ENCODE measurements at places on chromosomes 7 and 10.

DNA sequence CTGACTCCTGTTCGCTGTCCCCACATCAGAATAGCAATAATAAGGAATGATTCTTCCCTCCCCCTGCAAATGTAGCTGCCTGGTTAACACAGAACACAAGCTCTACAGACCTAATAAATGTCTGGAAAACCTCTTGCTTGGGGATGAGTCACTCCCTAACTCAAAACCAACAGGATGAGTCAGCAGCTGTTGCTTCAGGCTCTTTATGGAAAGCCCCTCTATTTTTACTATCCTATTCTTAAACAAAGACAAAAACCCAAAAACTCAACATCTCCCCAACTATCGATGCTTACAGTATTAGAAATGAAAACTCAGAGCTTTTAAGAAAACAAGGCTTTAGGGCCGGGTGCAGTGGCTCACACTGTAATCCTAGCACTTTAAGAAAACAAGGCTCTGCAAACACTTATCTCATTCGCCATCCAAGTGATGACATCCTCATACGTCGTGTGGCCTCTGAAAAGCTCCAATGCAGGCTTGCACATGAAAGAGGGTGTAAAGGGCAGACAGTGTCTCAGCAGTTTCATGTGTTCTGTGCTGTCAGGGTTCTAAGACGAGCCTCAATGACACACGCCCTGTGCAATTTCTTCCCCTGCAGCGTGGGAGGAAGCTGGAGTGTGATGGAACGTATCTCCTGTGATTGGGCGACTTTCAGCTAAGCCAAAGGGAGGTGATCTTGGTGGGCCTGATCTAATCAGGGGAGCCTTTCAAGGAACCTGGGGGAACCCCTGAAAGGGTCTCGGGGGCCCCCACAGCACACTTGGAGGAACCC is 70.1 kb downstream of the AMZ1 start:
- DNase-seq, result peak; percentile 93

DNA sequence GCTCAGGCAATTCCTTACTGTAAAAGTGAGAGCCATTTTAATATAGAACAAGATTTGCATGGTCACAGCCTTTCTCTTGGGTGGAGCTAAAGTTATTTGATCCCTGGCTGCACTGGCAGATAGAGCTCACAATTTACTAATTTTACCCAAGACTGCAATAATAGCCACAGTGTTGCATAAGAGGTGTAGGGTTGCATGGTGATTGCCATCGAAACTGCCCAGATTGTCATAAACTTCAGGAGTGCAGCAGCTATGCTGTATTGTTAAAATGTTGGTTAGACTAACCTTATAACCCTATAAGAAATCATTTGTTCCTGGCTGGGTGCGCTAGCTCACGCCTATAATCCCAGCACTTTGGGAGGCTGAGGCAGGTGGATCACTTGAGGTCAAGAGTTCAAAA is 50.0 kb downstream of the VCL start:
- no peak for DNase-seq

- peak; percentile 84 for DNase-seq
These were observed 137.4 kb upstream of the CDCA7L start for GRCh38 chr7:22082886-22083703.

DNA sequence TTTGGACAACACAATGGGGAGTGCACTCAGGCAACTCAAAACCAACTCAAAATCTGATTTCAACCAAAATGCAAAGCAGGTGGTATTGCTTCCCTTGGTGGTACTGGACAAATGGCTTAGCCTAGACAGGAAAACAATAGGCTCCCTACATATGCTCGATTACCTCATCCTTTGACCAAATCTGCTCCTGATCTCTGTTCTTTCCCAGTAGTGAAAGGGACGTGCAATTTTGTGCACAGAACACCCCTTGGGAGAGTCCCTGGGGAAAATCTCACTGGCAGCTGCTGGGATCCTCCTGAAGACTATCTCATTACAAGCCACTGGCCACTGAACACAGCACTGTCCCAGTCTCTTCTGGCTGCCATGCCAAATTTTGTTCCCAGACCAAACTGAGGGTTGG is 149.2 kb upstream of the VSTM2A start:
- DNase-seq, result no peak

DNA sequence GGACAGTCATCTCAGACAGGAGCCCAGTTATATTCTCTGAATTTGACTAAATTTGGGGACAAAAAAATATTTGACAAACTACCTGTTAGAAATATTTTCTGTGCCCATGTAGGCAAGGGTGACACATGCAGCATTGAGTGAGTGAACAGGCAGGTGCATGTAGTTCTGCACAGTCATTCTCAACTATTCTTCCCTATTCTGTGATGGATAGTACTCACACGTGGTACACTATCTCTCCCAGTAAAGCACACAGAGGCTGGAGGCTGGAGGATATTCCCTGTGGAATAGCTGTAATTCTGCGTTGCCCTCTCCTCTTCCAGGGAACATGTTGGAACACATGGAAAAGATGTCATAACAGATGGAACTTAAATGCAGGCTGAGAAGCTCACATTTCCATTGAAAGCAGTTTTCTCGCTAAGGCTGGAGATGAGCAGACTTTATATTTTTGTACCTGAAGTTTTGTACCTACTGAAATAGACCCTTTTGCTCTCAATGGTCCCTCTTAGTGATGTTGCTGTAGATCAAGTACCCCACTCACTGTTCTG is 75.0 kb downstream of the GPR141 start:
- no peak for DNase-seq

GRCh38 chr7:150431839-150432658 is 18.4 kb upstream of the GIMAP8 start:
- no peak for DNase-seq

DNA sequence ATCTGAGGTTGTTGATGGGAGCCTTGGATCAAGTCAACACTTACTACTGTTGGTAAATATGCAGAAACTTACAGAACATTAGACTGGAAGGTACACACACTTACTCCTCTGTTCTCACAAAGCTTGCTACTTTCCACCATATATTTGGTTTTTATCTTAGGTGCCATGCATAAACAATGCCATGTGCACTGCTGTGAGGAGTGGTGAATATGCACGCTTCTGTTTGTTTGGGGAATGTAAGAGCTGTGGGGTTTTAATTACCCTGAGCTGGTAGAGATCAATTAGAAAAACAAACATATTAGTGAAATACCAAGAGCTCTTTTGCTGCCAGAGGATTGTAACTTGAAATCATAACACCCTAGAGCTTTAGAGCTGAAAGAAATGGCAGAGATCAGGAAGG is 79.8 kb upstream of the ARID5B start:
- no peak for DNase-seq

GRCh38 chr7:85004402-85004801 is 182.5 kb downstream of the SEMA3D start:
- no peak for DNase-seq

DNA sequence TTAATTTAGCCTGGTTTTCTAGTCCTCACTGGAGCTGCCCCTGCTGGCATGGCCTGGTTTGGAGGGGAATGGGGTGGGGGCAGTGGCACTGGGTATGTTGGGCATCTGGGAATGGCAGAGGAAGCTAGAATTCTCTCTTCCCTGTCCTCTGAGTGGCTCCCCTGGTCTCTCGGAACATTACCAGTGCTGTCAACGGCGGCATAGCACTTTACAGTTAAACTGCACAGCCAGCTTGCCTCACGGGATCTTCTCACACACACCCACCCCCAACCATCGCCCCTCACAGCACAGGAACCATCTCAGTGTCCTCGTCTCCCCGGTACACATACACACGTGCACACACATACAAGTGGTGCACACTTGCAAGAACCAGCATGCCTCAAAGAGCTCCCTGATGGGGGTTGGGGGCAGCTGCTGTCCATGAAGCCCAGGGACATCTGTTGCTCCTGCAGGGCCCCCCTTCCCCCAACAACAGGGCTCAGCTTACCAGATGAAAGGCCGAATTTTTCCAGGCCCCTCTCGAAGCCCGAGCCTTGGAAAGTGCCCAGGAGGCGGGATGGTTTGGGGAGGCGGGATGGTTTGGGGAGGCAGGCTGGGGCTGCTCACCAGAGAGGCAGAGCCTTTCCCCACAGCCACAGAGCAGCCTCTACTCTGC is 41.0 kb downstream of the TSPAN15 start:
- DNase-seq, result no peak

DNA sequence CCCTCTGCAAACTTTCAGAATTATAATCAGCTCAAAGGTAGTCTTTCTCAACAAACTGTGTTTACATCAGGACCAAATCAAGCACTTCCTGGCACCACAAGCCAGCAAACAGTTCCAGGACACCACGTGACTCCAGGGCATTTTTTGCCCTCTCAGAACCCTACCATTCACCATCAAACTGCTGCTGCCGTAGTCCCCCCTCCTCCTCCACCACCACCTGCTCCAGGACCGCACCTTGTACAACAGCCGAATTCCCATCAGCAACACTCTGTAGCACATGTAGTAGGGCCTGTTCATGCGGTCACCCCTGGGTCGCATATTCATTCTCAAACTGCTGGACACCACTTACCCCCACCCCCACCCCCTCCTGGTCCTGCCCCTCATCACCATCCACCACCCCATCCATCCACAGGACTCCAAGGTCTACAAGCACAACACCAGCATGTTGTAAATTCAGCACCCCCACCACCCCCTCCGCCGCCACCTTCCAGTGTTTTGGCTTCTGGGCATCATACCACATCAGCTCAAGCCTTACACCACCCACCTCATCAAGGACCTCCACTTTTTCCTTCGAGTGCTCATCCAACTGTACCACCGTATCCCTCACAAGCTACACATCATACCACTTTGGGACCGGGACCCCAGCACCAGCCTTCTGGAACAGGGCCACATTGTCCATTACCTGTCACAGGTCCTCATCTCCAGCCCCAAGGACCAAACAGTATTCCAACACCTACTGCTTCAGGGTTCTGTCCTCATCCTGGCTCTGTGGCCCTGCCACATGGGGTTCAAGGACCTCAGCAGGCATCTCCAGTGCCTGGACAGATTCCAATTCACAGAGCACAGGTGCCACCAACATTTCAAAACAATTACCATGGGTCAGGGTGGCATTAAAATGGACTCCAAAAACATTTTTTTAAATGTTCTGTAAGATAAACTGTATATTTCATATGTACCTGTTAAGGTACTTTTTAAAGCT is 98.7 kb downstream of the KMT2E start:
- DNase-seq, result no peak

- DNase-seq, result no peak
These were observed 132.4 kb downstream of the SORCS1 start for GRCh38 chr10:107031931-107032699.

GRCh38 chr10:126634347-126634746 is 36.1 kb downstream of the C10orf90 start:
- no peak for DNase-seq

DNA sequence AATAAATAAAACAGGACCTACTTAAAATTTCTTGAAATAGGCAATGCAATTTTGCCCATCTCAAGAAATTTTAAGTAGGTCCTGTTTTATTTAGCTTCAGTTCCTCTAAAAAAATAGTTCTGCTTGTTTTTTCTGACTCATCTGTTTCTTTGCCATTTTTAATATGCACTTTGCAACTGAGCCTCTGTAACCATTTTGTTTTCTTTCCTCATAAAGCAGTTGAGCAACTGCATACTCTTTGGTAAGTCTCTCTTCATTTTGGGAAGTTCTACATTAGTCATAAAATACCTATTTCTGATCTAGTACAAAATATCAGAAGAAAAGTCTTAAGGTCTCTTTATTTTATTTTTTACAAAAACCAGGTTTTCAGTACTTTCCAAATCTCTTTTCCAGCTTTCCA is 18.0 kb downstream of the TAS2R40 start:
- DNase-seq, result no peak

DNA sequence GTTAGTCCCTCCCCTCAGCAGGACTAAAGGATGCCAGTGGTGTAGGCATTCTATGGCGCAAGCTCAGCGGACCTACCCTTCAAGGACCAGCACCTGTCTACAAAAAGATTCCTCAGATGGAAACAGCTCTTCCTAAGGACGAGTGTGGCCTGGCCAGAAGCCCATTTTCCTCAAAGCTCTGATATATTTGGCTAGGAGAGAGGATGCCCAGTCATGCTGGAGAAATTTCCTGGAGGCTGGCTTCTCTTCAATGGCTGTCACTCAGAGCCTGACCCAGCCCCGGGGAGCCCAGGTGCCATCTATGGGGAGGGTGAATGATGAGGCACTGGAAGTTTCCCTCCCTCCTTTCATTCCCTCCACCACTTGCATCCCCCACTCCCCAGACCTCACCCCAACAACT is 111.5 kb downstream of the PLXNA4 start:
- DNase-seq, result no peak

DNA sequence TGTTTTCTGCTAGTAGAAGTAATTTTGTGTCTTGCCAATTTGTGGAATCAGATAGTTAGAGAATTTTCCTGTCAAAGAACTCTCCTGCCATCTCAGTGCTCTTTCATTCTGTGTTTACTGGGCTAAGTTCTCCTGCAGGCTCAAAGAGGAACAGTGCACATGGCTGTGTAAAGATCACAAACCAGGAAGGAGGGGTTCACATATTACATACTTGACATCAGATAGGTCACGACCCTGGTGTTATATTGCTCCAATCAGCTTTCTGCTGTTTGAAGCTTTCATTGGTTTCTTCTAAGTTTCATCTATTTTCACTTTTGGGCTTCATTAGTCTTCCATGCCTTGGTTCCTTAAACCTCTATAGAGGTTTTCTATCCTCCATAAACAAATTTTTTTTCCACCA is 13.5 kb upstream of the ELMO1 start:
- no peak for DNase-seq

GRCh38 chr7:114825423-114825951 is 96.4 kb upstream of the MDFIC start:
- DNase-seq, result peak; percentile 51

GRCh38 chr10:92407305-92408016 is 116.5 kb downstream of the MARCHF5 start:
- DNase-seq, result no peak

DNA sequence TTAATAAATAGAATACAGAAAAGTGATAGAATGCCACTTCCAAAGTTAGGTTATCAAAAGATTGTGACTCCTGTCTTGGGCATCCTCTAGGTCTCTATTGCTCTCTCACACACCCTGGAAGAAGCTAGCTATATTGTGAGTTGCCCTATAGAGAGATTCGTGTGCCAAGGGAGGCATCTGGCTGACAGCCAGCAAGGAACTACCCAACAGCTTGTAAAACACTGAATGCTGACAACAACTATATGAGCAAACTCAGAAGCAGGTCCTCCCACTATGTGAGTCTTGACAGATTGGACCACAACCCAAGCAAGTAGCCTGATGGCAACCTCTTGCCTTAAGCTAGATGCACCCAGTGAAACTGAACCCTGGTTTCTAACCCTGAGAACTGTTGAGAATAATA is 55.7 kb upstream of the CDK14 start:
- no peak for DNase-seq

- no peak for DNase-seq
These were observed 6.0 kb downstream of the PARD3 start for GRCh38 chr10:34808801-34809745.

- no peak for DNase-seq
These were observed 554.3 kb upstream of the MGMT start for GRCh38 chr10:128912568-128913311.

- no peak for DNase-seq
These were observed 109.2 kb downstream of the EPC1 start for GRCh38 chr10:32237644-32238345.
